ENCODE measurements at places on chromosomes 2 and 18.

DNA sequence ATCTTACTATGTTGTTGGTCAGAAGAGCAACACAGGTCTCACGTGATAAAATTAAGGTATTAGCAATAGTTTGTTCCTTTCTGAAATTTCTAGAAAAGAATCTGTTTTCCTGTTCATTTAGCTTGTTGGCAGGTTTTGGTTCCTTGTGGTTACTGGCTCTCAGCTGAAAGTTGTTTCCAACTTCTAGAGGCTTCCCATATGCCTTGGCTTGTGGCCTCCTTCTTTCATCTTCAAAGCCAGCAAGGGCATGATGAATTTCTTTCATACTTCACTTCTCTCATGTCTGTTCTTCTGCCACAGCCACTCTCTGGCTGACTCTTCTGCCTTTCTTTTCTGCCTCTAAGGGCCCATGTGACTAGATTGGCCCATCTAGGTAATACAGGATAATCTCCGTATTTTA lies 193.7 kb downstream of the TRIB2 start:
- peak; percentile 65 for DNase-seq

DNA sequence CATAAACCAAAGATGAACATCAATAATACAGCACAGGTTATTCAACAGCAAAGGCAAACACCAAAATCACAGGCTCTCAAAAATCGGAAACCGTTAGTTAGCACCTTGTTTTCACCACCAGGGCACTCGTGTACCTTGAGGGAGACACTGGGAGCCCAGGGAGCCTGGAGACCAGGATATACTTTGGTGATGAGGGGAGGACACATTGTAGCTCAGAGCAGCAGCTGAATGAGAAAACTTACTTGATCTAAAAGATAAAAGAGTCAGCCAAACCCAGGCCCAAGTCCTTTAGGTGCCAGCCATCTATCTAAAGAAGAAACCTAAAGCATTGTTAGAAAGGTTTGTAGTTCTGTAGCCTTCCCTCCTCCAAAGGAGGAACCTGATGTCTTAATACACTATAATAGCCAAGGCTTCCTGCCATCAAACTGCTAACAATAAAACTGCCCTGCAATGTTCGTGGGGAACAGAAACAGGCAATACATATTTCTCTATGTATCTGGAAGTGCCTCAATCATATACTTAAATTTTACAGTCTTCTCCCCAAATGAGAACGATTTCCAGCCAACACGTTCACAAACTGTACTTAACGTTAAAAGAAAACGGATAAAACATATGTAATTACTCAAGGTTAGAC lies 19.3 kb downstream of the BCL11A start:
- peak; percentile 40 for DNase-seq

DNA sequence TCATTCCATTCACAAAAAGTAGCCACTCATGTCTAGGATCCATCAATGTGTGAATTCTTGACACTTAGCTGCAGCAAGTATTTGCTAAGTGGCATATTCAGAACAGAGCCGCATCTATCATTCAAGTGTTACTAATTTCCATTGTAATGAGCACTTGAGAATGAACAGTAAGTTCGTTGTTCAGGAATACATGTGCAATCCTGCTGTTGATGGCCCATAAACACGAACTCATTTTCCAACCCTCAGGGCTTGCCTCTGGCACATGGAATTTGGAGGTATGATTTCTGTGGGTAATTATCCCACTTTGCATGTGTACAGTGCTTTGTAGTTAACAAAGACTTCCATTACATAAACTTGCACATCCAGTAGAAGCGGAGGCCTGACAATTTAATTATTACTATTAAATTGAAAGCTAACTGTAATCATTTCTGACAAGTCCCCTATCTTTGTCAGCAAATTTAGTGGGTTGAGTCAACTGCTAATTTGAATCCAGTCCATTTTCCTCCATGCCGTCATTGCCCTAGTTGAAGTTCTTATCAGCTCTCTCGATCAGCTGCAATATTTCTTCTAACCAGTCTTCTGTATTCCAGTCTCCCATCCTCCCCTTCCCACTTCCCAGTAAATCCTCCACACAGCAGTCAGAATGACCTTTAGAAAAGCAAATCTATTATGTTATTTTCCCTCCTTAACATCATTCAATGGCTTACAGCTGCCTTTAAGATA lies 116.0 kb upstream of the AQP4 start:
- DNase-seq = no peak

DNA sequence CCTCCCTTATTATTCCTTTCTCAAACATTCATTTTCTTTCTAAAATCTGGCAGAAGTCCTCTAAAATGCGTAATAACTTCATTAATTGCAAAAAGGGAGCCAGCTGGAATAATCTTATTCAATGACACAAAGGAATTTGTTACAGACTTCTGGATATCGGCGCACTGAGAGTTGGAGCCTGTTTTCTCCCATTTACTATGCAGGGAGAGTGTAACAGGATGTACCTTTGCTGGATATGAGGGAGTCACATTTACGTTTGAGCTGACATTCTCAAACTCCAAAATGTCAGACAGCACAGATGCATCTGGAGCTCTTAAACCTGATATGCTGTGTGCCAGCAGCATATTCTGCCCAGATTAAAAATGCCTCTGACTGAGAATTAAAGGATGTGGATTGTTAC lies 275.3 kb downstream of the TMX3 start:
- DNase-seq = no peak

DNA sequence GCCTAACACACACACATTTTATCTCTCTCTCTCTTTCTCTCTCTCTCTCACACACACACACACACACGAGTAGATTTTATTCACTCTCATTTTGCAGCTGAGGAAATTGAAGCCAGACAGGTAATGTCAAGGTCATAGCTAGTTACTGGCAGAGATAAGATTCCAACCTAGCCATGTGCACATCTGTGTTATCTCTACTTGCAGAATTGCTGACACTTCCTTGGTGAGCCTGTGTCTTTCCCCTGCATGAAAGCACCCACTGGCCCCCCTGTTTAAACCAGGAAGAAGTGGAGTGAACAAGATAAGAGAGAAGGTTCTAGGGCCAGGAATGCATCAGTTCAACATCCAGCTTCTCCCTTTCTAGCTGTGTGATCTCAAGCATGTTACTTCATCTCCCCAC lies 423.7 kb downstream of the TXNL1 start:
- DNase-seq = no peak

All from NCI-H82 (cell line).